CD4-positive, alpha-beta T cell treated with Interleukin-6 for 4 hours (primary cell): ENCODE measurements at places on chromosomes 13 and 19.
A peak's percentile ranks its signal among the peaks of the same experiment; 100 is the strongest.

DNA sequence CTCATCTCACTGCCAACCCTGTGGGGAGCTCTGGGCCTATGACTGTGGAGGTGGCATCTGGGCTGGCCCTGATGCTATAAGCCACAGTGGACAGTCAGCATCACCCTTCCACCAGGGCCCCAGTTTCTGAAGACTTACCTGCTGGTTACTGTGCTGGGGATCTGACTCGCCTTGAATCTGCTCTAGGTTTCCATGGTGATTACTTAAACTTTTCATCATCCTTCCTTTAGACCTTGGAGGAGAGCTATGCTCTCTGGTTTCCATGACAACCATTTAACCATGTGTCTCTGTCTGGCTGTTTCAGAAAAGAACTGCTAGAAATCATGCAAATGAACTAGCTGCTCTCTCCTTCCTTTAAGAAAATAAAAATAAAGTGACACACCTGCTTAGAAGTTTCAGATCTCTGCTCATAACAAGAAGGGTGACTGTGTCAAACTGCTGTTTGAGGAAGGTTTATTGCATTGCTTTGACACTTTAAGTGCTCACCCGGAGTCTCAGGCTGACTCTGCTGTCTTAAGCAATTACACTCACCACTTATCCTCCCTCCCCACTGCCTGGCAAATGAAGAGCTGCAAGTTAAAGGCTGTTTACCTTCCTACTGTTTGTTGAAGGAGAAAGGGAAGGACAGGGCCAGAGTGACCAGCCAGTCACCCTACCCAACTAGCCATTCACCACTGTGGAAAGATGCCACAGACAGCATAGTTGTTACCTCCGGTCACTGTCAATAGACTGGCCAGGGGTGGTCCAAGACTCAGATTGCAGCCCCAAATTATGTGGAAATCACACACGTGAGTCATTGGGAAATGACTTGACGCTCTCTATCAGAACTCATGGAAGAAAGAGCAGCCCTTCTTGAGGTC is 87.6 kb downstream of the HSPH1 start:
- no peak for DNase-seq

DNA sequence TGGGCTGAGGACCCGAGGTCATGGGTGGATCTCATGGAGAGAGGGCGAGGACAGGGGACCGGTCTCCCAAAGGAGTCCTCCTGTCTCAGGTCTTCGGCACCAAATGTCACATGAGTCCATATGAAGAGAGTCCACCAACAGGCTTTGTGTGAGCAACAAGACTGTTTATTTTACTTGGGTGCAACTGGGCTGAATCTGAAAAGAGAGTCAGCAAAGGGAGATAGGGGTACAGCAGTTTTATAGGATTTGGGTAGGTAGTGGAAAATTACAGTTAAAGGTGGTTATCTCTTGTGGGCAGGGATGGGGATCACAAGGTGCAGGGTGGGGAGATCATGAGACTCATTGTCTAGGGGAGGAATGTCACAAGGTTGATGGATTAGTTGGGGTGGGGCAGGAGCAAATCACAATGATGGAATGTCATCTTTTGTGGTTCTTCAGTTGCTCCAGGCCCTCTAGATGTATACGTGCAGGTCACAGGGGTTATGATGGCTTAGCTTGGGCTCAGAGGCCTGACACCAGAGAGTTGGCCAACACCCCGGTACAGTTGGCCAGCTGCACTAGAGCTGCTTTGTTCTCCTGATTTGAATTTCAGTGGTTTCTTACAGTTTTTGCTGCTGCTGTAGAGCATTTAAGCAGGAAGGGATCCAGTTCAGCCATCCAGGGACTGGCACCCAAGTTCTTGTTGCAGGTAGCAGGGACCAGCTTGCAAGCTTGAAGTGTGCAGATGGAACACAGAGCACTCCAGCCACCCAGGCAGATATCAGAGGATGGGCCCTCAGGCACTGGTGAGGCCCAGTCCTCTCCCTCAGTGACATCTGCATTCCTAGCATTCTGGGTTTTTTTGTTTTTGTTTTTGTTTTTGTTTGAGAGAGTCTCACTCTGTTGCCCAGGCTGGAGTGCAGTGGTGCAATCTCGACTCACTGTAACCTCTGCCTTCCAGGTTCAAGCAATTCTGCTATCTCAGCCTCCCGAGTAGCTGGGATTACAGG is 26.4 kb upstream of the IGFL1 start:
- no peak for DNase-seq

- DNase-seq = no peak
These were observed 56.4 kb upstream of the MIR17HG start for GRCh38 chr13:91291078-91291477.

GRCh38 chr19:58097781-58098681 is at the start of gene ZSCAN18:
ZSCAN18 (minus strand) TSS chr19:58098231; CDS start chr19:58090267, 7,964 bp downstream.
- peak; percentile 95 for DNase-seq
